ENCODE measurements at places on chromosomes 3 and 15.

DNA sequence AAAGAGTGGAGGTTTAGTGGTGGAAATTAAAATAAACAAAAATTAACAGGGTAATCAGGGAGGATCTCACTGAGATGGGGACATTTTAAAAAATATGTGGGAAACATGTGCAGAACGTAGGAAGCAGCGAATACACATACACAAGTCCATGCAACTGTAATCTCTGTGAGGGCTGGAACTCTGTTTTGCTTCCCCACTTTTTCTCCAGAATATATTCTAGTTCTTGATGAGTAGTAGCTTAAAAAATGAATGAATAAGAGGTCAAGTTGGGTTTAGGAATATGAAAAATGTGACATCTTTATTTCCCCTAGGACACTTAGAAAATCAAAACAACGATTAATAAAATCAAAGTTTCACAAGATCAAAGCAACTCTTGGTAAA lies 312.2 kb upstream of the ZNF717 start:
- no peak for DNase-seq

GRCh38 chr3:117793622-117794265 lies 1084.2 kb downstream of the TUSC7 start:
- no peak for DNase-seq

- peak; percentile 76 for DNase-seq
These were observed 3.4 kb downstream of the VILL start for GRCh38 chr3:37993820-37994638.

DNA sequence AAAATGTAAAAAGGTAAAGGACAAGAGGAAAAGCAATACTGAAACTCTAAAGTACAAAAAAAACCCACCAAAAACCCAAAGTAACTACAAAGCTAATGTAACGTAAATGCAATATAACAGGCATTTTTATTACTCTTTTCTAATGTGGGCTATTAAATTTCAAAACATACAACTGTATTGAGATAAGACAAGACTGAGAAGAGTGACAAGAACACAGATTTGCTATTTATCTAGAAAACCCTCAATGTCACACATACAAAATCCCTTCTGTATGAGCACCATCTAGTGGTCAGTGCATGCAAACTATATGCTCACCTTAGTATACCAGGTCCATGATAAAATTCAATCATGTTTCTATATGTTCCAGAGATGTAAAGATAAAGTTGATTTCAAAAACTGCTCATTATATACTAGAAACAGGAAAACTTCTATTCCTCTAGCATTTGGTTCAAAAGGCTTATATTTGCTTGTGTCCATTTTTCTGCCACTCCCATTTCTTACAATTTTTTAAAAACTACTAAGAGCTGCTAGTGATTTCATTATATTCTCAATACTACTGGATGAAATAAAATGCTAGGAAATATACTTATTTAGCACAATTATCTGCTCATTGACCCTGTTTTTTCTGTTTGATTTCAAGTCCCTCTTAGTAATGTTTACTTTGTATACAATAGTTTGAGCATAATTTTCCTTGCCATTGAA lies 111.4 kb downstream of the DLG1 start:
- no peak for DNase-seq

GRCh38 chr3:30198162-30198561 lies 408.2 kb upstream of the TGFBR2 start:
- DNase-seq = no peak

GRCh38 chr3:100748220-100748619 lies 38.9 kb downstream of the TFG start:
- DNase-seq = no peak

DNA sequence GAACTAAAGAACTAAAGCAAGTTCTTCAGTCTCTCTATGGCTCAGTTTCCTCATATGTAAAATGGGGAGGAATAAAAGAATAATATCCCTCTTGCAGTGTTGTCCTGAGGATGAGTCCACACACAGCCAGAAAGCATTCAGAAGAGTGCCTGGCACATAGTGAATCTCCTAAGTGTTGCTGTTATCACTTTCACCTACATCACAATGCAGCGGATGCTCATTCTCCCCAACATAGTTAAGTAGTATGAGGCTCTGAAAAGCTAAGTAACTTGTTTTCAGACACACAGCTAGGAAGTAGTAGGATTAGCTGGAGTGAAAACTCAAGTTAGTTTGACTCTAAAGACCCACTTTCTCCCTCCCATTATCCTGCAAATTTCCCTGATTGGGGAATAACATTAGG lies 9.1 kb upstream of the USP3 start:
- no peak for DNase-seq

- DNase-seq = no peak
These were observed 329.2 kb downstream of the GRM7 start for GRCh38 chr3:7190095-7190494.
